ENCODE measurements at places on chromosomes 6 and 20.

- DNase-seq = no peak
Observed at GRCh38 chr6:111777357-111777756, 95.9 kb downstream of the FYN start.

DNA sequence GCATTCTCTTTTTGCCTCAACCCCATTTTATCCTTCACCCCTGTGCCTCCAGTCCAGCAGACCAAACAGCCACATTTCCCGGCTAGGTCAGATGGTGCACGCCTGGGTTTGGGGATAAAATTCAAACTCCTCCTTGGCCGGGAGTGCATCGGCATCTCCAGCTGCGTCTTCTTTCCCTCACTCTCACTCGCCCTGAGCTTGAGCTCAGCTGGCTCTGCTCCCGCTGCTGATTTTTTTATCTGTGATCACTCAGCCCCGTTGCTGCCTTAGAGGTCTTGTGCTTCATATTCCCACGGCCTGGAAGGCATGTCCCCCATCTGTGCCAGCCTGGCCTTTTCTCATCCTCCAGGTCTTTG lies 6.8 kb upstream of the EZR start:
- DNase-seq = no peak

DNA sequence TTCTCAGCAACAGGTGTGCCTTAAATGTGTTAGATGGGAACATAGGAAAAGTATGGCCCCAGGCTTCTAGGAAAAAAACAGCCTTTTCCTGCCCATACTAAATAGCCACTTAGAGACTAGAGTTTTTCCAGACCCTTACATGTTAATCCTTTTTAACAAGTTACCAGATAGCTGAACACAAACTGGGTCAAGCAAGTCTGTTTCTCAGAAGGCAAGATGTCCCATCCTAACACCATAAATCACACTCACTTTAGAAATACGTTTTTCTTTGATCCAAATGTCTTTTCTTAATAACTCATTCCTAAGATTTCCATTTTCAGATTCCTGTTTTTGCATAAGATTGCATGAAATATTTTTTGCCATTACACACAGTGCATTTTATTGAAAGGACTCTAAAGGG lies 241.3 kb downstream of the KCNQ5 start:
- DNase-seq = no peak

- no peak for DNase-seq
Observed at GRCh38 chr6:16092140-16092539, 36.7 kb upstream of the MYLIP start.

DNA sequence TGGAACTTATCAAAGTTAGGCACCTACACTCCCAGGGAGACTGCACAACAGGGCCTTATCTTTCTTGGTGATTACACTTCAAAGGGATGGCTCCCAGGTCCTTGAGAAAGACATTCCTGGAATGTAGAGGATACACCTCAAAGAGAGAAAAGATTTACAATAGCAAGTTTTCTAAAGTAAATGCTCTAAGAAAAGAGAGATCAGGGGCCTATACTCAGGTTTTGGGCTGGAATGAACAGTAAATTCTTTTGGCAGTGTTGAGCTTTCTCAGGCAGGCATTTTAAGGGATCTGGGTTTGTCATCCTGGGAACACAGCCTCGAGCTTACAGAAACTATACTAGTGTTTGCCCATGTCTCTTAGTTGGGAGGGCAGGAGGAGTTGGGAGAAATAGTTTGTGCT lies 31.7 kb upstream of the ME1 start:
- no peak for DNase-seq

GRCh38 chr20:43987531-43987930 lies 72.9 kb downstream of the TOX2 start:
- no peak for DNase-seq

DNA sequence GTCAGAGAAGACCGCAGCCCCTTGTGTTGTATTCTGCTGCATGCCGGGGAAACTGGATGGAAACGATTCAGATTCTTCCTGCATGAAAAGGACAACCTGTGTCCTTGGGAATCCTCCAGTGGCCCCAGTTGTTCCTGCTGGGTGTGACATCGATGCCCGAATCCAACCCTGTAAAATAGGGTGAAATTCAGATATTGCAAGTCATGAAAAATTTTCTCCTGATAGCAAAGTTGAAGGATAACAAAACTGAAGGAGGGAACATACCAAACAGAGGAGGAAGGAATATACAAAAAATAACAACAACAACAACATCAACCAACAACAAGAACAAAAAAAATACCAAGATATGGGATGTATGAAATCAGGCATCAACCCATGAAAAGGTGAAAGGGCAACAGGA lies 28.3 kb upstream of the HLA-E start:
- no peak for DNase-seq

DNA sequence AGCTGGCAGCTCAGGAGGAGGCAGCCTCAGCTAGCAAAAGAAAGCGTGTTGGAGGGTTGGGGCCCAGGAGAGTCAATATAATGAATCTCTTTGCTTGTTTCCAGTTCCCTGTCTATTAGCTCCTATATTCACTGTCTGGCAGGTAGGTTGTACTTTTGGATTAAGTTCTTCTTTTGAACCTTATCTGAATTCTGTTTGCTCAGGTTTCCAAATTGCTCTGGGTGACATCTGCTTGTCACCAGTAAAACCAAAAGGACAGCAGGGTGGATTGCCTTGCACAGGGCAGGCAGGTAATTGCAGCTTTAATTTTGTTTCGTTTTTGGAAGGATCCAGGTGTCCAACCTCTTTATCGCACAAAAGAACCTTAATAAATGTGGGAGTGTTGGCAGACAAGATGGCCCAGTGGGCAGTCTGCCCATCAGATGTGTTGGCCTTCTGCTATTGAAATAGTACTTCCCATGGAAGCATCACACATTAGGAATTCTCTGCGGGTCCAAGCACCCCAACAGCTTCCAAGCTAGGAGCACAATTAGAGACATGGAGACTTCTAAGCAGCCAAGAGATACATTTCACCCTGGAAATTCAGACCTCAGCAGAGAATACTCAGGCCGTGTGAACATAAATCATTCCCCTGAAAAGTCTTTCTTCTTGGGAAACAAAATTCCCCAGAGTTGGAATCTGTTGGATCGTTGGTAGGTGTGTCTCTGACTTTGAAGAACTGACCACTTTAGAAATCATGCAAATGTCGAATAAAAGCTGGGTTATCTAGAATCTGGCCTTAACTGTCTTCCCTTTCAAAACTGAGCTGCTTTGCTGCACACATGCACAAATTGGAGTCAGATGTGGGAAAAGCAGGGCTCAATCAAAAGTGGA lies 286.9 kb upstream of the BMP2 start:
- no peak for DNase-seq

DNA sequence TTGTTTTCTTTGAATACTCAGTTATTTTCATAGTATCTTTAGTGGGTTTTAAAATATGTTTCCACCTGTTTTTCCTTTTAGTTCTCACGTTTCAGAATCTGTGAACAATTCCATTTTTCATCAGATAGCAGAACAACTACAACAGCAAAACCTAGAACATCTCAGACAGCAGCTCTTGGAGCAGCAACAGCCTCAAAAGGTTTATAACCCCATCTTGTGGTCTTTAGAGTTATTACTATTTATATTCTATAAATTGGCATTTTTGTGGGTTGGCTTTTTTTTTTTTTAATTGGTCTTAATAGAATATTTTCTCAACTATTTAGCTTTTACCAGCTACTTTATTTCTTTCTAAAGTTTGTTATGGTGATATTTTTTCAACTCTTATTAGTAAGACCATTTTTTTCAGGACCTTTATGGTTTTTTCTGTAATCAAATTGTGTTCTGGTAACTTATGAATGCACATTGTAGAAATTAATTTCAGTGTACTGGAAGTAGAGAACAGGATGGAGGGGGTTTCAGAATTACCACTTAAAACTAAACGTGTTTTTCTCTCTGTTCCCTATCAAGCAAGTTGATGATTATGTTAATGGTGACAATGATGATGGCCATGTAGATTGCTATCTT lies 72.2 kb downstream of the SCAF8 start:
- peak; percentile 40 for DNase-seq

GRCh38 chr6:50956014-50956413 lies 137.3 kb downstream of the TFAP2B start:
- DNase-seq = no peak

- DNase-seq = no peak
Observed at GRCh38 chr6:159513074-159513720, 179.8 kb downstream of the SOD2 start.

GRCh38 chr6:101454106-101454676 lies 60.7 kb downstream of the GRIK2 start:
- no peak for DNase-seq

DNA sequence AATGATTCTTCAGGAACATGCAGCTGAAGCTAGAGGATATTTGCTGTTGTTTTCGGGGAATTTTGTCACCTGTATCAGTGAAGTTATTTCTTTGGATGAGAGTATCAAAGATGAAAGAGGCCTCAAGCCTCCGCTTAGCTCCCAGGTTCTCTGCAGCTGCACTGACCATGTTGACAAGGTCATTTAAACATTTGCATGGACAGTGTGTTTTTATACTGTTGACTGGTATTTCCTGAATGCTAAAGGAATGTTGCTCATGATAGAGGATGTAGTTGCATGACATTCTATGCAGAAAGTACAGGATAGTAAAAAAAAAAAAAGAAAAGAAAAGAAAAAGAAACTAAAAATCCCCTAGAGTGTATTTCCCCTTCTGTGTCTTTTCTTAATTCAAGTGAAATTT lies 165.6 kb upstream of the LAMP5 start:
- no peak for DNase-seq

- peak; percentile 5 for DNase-seq
Observed at GRCh38 chr20:36773107-36773596, 411 bp downstream of the DSN1 start.
